BJ (cell line): ENCODE measurements at places on chromosomes 5 and 9. TPM values are rescaled to one million over a fixed set of nuclear protein-coding genes. Genes with fewer than 3 reads are reported as not detected.

The AQP3 gene
- polyA plus RNA-seq: 0.40 and 0.47 TPM in 2 replicates

The PROB1 gene
- polyA plus RNA-seq: 0.23 and 0.40 TPM in 2 replicates

The RPS14 gene
- polyA plus RNA-seq: 2,496 and 3,512 TPM in 2 replicates

The RASGEF1C gene
- not detected in 2 replicates for polyA plus RNA-seq

The SSBP2 gene
- 68.8 and 69.2 TPM in 2 replicates for polyA plus RNA-seq

The ARRDC3 gene
- 20.7 and 37.4 TPM in 2 replicates for polyA plus RNA-seq

The MOB3B gene
- polyA plus RNA-seq: 0.04 and 0.05 TPM in 2 replicates

The DRD1 gene
- polyA plus RNA-seq: 0.01 TPM in 1 of 2 replicates, not detected in the other

The GRIN1 gene
- 0.04 and 0.10 TPM in 2 replicates for polyA plus RNA-seq

The DOCK2 gene
- 2.0 TPM in 2 replicates for polyA plus RNA-seq

The SLC45A2 gene
- not detected in 2 replicates for polyA plus RNA-seq

The TMEM174 gene
- not detected in 2 replicates for polyA plus RNA-seq

The PDZD2 gene
- 0.06 TPM in 1 of 2 replicates, not detected in the other for polyA plus RNA-seq

The RAB14 gene
- polyA plus RNA-seq: 18.3 and 20.0 TPM in 2 replicates

The PCDHA1 gene
- polyA plus RNA-seq: 0.04 and 0.12 TPM in 2 replicates

The FCN2 gene
- not detected in 2 replicates for polyA plus RNA-seq

The TNFSF8 gene
- polyA plus RNA-seq: not detected in 2 replicates

The SLC34A3 gene
- polyA plus RNA-seq: not detected in 2 replicates

The WWC1 gene
- 1.4 TPM in 2 replicates for polyA plus RNA-seq

The SPINK5 gene
- not detected in 2 replicates for polyA plus RNA-seq

The SHOC1 gene
- not detected in 2 replicates for polyA plus RNA-seq

The PRSS3 gene
- polyA plus RNA-seq: 0.75 and 1.4 TPM in 2 replicates

The BTNL3 gene
- polyA plus RNA-seq: not detected in 2 replicates

The SLIT3 gene
- polyA plus RNA-seq: 18.1 and 26.8 TPM in 2 replicates

The AQP7 gene
- polyA plus RNA-seq: not detected in 2 replicates

The BRD8 gene
- 51.7 and 56.8 TPM in 2 replicates for polyA plus RNA-seq

The ZNF367 gene
- polyA plus RNA-seq: 0.97 and 1.8 TPM in 2 replicates

The SHISAL2B gene
- polyA plus RNA-seq: not detected in 2 replicates

The PCDHGC4 gene
- 0.49 TPM in 2 replicates for polyA plus RNA-seq

The GLIPR2 gene
- 23.7 and 26.3 TPM in 2 replicates for polyA plus RNA-seq

The NFIB gene
- 0.25 and 0.47 TPM in 2 replicates for polyA plus RNA-seq

The PLAC8L1 gene
- polyA plus RNA-seq: 0.33 TPM in 2 replicates

The SAXO1 gene
- polyA plus RNA-seq: not detected in 2 replicates

The DMGDH gene
- 2.9 and 3.5 TPM in 2 replicates for polyA plus RNA-seq

The SPATA31A3 gene
- not detected in 2 replicates for polyA plus RNA-seq

The SV2C gene
- not detected in 2 replicates for polyA plus RNA-seq

The TCF7 gene
- polyA plus RNA-seq: 0.78 and 0.86 TPM in 2 replicates

The HAPLN1 gene
- polyA plus RNA-seq: 2.5 and 4.1 TPM in 2 replicates

The ANAPC2 gene
- polyA plus RNA-seq: 14.6 and 25.5 TPM in 2 replicates

The MYOZ3 gene
- 0.04 and 0.13 TPM in 2 replicates for polyA plus RNA-seq

The GADD45G gene
- polyA plus RNA-seq: 0.07 TPM in 1 of 2 replicates, not detected in the other

The IFNB1 gene
- polyA plus RNA-seq: not detected in 2 replicates

The EDIL3 gene
- 8.4 and 13.8 TPM in 2 replicates for polyA plus RNA-seq

The ORM2 gene
- polyA plus RNA-seq: not detected in 2 replicates

The IRX2 gene
- 1.8 and 2.7 TPM in 2 replicates for polyA plus RNA-seq

The EMB gene
- polyA plus RNA-seq: 0.55 and 1.5 TPM in 2 replicates

The CDH6 gene
- 2.9 and 3.8 TPM in 2 replicates for polyA plus RNA-seq

The PTGER4 gene
- polyA plus RNA-seq: 0.28 and 0.44 TPM in 2 replicates

The CARD6 gene
- polyA plus RNA-seq: 0.63 and 0.77 TPM in 2 replicates

The WNT8A gene
- polyA plus RNA-seq: not detected in 2 replicates

The ANKRD55 gene
- polyA plus RNA-seq: not detected in 2 replicates

The SCGB3A1 gene
- not detected in 2 replicates for polyA plus RNA-seq

The SET gene
- polyA plus RNA-seq: 51.6 and 130 TPM in 2 replicates

The FOXD4L4 gene
- not detected in 2 replicates for polyA plus RNA-seq
